ENCODE measurements at places on chromosomes 12 and 14.

- DNase-seq: no peak
Observed at GRCh38 chr12:96395236-96395635, 5.0 kb downstream of the CDK17 start.

DNA sequence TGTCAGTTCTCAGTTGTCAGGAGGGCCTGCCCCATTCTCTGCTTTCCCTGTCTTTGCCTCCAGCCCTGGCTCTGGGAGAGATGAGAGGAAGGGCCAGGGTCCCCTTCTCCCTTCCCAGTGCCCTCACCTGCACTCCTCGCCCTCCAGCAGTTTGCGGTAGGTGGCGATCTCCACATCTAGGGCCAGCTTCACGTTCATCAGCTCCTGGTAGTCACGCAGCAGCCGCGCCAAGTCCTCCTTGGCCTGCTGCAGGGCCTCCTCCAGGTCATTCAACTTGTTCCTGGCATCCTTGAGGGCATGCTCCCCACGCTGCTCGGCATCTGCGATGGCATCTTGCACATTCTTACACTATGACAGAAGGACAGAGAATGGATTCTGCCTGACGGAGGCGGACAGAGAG lies 5.4 kb downstream of the KRT2 start:
- DNase-seq: no peak

- no peak for DNase-seq
Observed at GRCh38 chr14:101947577-101947903, 16.8 kb upstream of the DYNC1H1 start.

GRCh38 chr12:117593815-117594400 lies 232.5 kb upstream of the NOS1 start:
- DNase-seq: no peak

DNA sequence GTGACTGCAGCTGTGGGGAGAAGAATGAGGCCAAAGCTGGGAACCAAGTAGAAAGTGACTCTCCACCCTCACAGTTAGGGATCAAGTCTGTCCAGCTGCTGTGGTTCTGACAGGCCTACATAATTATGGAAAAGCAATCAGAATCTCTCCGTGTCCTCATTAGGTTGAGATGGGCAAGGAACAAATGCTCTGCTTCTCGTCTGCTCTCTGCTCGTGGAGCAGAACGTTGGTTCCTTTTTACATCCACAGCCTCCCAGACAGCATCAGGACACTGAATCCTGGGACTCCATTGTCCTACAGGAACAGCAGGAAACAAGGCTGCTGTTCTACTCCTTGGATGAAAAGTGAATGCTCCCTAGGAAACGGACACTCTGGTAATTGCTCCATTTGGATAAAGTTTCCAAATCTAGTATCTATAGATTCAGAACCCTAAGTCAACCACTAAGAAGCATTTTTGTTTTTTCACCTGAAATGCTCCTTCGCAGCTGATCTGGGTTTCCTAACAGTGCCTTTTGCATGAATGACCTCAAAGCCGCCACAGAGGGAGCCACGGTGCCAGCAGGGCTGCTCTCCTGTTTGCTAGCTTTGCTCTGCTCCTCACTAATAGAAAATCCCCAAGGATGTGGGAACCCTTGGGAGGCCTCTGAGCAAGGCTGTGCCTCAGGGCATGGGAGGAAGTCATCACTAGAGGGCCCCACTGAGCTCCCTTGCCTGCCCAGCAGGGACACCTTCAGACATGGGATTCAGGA lies 102.0 kb downstream of the EGLN3 start:
- no peak for DNase-seq

DNA sequence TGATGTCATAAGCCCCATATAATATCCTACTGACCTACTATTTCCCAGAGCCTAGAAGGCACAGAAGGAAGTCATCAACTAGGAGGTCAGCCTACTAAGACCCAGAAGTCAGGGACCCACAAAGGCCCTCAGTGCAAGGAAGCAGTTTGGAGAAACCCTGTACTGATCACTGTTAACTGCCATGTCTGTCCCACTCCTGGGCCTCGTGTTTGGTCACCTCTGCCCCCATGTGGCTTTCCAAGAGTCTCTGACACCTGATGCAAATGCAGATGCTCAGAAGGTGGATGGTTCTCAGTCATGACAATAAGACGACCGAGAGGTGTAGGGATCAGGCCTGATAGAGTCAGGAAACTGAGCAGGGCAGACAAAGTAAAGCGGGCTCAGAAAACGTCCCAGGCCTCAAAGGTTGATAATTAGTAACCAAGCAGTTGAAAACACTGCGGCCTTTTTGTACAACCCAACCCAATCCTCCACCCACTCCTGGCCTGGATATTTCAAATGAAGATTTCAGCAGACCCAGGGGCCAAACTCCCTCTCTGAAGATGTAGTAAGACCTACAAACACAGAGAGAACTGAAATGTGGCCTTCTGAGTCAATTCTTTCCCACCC lies 23.4 kb downstream of the PRKAB1 start:
- no peak for DNase-seq

- no peak for DNase-seq
Observed at GRCh38 chr14:92581966-92582566, 68.5 kb downstream of the RIN3 start.

- no peak for DNase-seq
Observed at GRCh38 chr12:105164068-105164467, 56.5 kb downstream of the WASHC4 start.

- no peak for DNase-seq
Observed at GRCh38 chr14:103196716-103197115, 73.5 kb downstream of the TNFAIP2 start.

DNA sequence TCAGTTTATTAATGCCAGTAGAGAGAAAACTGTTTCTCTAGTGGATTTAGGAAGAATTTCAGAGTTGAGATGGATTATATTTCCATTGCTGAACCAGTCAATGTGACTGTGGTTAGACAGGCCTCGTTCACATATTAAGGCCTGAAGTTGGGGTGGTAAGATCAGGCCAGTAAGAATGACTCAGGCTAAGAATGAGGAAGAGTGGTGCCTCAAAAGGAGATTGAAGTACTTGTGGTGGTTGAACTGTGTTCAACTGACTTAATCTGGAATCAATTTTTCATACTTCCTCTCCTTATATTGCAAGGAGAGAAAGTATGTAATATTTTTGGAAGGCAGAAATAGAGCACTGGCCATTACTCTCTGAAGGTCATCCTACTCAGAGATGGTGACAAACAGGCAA lies 37.8 kb upstream of the ATF7IP start:
- DNase-seq: no peak

DNA sequence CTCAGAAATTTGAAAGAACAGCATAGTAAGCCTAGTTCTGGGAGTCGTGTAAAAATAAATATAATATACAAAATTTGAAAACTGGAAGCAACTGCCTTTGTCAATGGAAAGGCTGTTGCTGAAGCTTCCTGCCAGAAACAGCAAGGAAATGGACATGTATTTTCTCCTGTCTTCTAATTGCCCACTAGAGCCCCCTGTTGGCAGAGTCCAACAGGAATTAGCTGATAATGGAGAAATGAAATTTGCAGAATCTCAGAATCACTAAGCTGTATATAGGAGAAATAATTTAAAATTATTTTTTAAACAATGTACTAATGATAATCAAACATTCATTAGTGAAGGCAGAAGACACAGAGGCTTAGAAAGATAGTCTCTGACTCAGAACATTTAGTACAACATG lies 414.8 kb downstream of the SLC6A15 start:
- no peak for DNase-seq

- no peak for DNase-seq
Observed at GRCh38 chr12:93451423-93452158, 9.8 kb upstream of the UBE2N start.

GRCh38 chr14:36313898-36314297 lies 6.5 kb downstream of the MBIP start:
- DNase-seq: no peak

DNA sequence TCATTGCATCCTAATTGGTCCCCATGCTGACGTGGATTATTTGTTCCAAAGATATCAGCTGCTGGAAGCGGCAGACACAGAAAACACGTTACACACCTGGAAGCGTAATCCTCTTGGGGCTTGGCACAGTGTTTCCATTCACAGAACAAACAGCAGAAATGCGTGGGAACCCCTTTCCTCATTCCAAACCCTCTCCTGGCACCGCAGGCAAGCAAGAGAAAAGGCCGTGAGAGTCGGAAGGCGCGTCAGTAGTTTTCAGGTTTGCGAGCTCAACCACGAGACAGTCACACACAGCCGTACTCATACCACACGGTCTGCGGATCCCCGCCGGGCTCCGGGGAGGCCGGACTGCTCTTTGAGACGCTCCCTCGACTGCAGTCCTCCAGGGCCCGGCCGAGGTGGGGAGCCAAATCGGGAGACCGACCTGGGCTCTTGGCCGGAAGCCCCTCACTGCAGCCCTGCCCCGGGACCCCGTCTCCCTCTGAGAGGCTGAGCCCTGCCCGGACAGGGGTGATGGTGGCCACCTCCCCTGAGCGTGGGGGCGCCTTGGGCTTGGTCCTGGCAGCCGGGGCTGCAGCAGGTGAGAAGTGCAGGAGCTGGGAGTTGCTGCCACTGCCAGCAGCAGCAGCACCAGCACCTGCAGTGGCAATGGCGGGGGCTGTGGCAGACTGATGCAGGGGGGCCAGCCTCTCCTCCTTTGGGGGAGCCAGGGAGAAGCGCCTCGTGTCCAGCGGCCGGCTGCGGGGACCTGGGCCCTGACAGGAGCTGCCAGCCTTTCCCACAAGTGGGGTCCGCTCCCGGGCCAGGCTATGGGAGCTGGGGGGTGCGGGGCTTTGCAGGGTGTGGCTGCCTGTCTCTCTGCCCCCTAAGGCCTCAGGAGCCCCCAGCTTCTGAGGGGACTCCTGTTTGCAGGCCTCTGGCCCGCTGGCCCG lies 28.1 kb upstream of the GPR68 start:
- DNase-seq: no peak

DNA sequence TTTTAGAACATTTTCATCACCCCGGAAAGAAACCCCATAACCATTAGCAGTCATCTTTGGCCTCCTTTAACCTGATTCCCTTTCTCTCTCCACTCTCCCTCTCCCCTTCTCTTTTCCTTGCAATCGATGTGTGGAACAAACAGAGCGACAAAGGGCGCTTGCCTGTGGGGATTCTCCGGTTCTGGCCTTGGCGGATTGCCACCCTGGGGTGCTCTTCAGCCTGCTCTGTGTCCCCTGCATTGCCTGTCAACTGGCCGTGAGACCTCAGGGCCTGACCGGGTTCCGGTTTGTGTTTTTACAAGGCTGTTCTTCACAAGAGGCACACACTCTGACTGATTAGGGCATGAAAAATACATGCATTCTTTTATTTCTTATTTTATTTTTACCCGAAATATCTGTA lies 27.8 kb downstream of the LRTM2 start:
- DNase-seq: no peak
